ENCODE measurements at places on chromosomes 2 and 18.

DNA sequence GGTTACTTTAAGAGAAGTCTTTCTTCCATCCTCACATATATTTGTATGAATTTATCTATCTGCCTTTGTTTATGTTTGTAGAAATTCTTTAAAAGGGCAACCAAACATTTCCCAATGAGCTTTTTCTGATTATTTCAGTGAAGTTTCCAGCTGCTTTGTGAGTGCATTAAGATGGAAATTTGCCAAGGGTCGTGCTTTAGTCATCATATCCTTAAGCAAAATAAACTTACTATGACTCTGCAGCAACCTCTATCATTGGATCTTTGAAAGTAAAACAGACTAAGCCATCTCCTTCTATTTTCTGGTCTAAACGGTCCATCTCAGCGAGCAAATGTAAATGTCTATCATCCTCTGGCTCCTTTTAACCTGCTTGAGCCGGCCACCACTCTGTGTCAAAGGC lies 489.3 kb downstream of the SOX11 start:
- no peaks in the 10 kb centered on the region for H3K27me3 ChIP-seq
- no peak for DNase-seq
- no peaks in the 10 kb centered on the region for H3K36me3 ChIP-seq

- no peaks in the 10 kb centered on the region for H3K4me1 ChIP-seq
- no peak overlapping the region for H3K4me3 ChIP-seq
- DNase-seq: no peak
- H3K27me3 ChIP-seq: no peaks in the 10 kb centered on the region
- H3K27ac ChIP-seq: no peak overlapping the region
These were observed 129.8 kb upstream of the TANK start for GRCh38 chr2:161030260-161031063.

GRCh38 chr2:205245001-205245400 lies 437.3 kb upstream of the NRP2 start:
- H3K27me3 ChIP-seq: no peaks in the 10 kb centered on the region
- DNase-seq: no peak
- H3K36me3 ChIP-seq: no peaks in the 10 kb centered on the region
- H3K4me1 ChIP-seq: no peaks in the 10 kb centered on the region

DNA sequence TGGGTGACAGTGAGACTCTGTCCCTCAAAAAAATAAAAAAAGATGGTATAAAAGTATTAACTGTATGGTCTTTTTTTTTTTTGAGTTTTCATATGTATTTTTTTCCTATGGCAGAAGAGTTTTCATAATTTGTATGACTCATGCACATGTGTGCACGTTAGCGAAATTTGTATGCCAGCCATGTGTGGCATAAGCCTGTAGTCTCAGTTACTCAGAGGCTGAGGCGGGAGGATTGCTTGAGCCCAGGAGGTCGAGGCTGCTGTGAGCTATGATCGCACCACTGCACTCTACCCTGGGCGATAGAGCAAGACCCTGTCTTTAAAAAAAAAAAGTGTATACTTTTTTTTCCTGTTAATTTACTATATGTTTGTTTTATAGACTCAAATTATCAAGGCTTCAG lies 160.8 kb downstream of the TGIF1 start:
- DNase-seq: no peak
- no peaks in the 10 kb centered on the region for H3K27me3 ChIP-seq
- H3K36me3 ChIP-seq: no peaks in the 10 kb centered on the region
- H3K27ac ChIP-seq: no peak overlapping the region
- no peak overlapping the region for H3K4me3 ChIP-seq

DNA sequence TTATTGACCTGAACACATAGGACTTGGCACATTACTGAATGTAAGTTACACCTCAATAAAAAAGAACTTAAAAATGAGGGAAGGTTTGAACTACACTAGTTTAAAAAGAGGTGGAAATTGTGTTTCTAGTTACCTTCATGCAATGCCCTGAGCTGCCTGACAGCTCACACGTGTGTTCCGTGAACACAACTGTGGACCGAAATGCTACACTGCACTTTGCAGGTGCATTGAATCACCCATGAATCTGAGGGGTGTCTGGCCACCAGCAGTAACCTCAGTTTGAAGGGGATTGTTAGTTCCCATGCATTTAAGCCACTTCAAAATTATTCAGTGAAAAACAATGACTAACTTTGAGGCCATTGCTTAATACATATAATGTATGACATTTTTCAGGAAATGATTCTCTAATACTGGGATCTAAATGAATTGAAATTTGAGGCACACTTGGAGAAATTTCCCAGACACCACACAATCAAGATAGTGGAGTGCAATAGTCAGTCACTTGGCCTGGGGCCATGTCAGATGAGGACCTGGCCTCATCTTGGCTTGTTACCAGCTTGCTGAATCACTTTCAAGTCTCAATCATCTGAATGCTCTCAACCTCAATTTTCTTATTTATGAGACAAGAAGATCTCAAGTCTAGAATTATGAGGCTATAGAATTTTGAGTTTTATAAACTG lies 59.3 kb downstream of the MYL12B start:
- no peak overlapping the region for H3K27ac ChIP-seq
- no peak for DNase-seq
- no peaks in the 10 kb centered on the region for H3K4me1 ChIP-seq
- H3K27me3 ChIP-seq: no peaks in the 10 kb centered on the region

DNA sequence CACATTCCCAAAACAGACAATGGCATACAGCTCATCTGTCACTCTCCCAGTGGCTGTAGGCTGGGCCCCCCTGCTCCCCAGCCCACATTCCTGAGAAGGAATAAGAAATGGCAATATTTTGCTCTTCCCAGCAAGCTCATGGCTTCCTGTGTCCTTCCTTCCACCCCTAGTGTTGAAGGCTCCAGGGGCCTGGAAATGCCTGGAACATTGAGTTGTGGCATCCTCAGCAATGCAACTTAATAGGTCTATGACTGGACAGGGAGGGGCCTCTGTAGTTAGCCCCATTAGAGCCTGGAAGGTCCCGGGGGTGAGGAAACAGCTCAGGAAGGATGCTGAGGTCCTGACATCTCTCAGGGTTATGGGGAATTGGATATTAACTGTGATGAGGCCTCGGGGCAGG lies 3.3 kb downstream of the KIF3C start:
- H3K27ac ChIP-seq: no peak overlapping the region
- no peaks in the 10 kb centered on the region for H3K36me3 ChIP-seq
- no peaks in the 10 kb centered on the region for H3K27me3 ChIP-seq
- no peak overlapping the region for H3K4me3 ChIP-seq
- DNase-seq: no peak
- H3K4me1 ChIP-seq: no peaks in the 10 kb centered on the region

DNA sequence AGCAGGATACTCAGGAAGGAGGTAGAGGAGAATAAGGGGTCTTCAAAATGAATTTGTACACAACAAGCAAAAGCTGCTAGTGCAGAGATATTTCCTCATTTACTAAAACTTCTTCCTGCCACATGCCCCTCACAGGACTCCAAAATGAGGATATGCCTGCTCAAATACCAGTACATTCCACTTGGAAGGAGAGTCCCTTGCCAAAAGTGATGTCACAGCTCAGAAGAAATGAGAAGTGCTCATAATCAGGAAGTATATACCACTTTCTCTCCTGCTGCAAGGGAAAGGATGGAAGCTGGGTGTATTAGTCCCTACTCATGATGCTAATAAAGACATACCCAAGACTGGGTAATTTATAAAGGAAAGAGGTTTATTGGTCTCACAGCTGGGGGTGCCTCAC lies 87.7 kb upstream of the FSHR start:
- no peak overlapping the region for H3K27ac ChIP-seq
- no peak for DNase-seq
- H3K36me3 ChIP-seq: no peaks in the 10 kb centered on the region
- H3K27me3 ChIP-seq: no peaks in the 10 kb centered on the region

GRCh38 chr2:58427572-58428095 lies 186.5 kb upstream of the FANCL start:
- peak; percentile 29 for DNase-seq
- H3K4me3 ChIP-seq: peak overlapping the region; percentile 28

DNA sequence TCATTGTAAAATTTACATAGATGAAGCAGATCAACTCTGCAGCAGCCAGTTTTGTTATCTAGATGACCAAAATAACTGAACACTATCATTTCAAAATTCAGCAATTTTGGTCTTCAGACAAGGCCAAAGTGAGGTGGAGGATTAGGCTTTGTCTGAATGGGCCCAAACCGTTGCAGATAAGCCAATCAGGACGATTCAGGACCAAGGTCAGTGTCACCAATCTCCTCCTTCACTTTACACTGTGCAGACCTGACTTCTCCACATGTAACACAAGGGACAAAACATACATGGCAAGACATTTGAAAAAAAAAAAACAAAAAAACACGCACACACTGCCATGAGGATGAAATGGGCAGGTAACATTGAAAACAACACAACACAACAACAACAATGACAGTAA lies 211.2 kb downstream of the NAPG start:
- no peak for DNase-seq
- H3K4me3 ChIP-seq: no peak overlapping the region
- H3K36me3 ChIP-seq: no peaks in the 10 kb centered on the region
- no peak overlapping the region for H3K27ac ChIP-seq

All from colonic mucosa (tissue), 4 donors.